Brain microvascular endothelial cell (primary cell): ENCODE measurements at places on chromosomes 5 and 9.
A peak's percentile ranks its signal among the peaks of the same experiment; 100 is the strongest.

- no peak for DNase-seq
Observed at GRCh38 chr5:25544652-25545249, 900.0 kb upstream of the CDH10 start.

GRCh38 chr5:52269401-52269800, 518.3 kb upstream of the ITGA1 start:
- no peak for DNase-seq

DNA sequence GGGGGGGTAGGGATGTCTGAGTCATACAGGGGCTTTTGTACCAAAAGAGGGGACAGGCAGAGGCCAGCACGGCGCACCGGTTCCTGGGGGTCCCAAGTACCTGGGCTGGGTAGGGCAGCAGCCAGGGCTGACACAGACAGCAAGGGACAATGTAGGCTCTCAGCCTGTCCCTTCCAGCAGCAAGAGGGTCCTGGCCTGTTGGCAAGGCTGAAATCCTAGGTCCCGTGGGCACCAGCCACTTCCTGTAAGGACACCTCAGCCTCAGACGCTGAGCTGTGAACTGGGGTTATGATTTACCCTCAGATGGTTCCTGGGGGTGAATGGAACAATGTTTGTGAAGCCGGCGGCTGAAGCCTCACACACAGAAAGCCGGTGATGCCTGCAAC, 41.3 kb downstream of the NACC2 start:
- DNase-seq = no peak

- no peak for DNase-seq
Observed at GRCh38 chr5:142059304-142059940, 46.6 kb upstream of the GNPDA1 start.

DNA sequence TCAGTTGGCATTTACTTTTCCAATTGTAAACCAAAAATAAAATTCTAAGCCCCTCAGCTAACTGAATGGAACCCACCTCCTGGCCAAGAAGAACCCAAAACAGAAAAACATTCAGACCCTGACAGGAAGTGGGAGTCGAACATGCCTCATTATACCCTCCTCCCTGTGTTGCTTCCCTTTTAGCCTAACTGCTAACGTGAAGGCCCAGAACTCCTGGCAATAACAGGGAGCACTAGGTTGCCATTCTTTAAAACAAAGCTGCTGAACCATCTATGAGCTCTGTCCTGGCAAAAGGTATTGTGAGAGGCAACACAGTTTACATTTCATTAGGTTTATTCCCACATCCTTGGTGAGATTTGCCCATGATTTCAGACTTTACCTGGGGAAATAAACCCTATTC, 481.4 kb downstream of the CHSY3 start:
- no peak for DNase-seq

DNA sequence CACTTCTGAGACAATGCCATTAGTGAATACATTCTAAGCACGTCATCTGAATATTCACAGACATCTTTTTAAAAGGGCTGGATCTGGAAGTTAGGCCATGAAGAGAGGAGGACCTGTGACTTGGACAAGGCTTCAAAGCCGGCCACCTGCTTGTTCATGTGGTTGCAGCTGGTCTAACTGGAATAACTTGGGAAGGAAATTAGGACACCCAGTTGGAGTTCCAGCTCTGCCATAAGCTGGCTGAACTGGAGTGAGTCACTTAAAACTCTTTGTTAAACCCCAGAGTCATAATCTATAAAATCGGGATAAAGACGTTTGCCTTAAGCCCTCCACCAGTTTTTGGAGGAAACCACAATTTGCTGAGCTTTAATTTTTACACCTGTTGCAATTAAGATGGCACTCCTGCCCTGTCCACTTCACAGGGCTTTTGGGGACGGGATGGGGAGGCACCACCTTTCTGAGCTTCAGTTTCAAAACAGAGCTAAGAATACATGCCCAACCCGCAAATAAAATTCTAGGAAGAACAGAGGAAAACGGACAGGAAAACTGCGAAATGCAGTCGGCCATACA, 536 bp upstream of the STX17 start:
- DNase-seq = no peak

DNA sequence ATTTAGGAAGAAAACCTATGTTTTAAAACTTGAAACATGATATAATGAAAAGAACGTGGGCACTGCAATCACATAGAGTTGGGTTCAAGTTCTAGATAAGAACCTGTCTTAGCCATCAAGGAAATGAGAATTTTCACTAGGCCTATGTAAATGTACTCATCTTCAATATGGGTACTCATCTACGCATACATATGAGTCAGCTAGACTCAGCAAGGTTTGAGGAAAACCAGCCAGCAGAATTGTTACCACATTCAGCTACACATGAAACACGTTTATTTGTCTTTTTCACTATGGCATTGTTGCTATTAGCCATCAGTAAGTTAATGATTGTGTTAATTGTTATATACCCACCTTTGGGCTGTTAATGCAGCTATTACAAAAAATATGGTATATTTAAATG, 146.3 kb downstream of the CHSY3 start:
- no peak for DNase-seq

DNA sequence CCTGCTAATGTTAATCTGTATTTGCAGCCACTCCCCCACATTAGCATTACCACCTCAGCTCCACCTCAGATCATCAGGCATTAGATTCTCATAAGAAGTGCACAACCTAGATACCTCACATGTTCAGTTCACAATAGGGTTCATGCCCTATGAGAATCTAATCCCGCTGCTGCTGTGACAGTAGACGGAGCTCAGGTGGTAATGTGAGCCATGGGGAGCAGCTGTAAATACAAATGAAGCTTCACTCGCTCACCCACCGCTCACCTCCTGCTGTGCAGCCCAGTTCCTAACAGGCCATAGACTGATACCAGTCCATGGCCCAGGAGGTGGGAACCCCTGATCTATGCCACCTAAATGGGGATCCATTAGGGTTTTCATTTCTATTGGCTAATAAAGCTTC, 6.1 kb upstream of the HNRNPA0 start:
- no peak for DNase-seq

GRCh38 chr5:43437062-43437660, 25.0 kb upstream of the CCL28 start:
- no peak for DNase-seq

- no peak for DNase-seq
Observed at GRCh38 chr5:115522832-115523403, 21.7 kb downstream of the FEM1C start.

GRCh38 chr9:87898151-87898550, 15.5 kb downstream of the SPATA31E1 start:
- DNase-seq = no peak

GRCh38 chr9:15178631-15179030, 128.4 kb downstream of the TTC39B start:
- DNase-seq = no peak

DNA sequence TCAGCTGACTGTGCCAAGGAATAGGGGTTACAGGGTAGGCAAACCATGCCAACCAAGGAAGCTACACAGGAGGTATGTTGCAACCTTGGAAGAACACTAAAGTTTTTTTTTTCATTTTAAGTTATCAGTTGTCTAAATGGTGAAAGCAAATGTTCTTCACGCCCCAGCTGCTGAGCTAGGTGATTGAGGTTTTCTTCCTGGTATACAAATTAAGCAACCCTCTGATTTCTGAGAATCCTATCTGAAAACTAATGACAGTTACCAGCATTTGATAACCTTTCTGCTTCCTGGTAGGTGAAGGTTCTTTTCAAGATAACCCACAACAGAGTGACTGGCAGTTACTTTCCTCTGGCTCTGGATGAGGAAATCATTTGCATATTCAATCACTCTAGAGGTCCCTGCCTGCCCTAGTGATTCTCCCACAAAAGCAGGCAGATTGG, 194.9 kb downstream of the ATP10B start:
- DNase-seq = no peak

- no peak for DNase-seq
Observed at GRCh38 chr5:133957080-133957479, 11.3 kb downstream of the C5orf15 start.

GRCh38 chr5:179228341-179229121, 116.7 kb downstream of the ADAMTS2 start:
- no peak for DNase-seq

GRCh38 chr9:130333041-130333711, 67.6 kb downstream of the HMCN2 start:
- DNase-seq = no peak

DNA sequence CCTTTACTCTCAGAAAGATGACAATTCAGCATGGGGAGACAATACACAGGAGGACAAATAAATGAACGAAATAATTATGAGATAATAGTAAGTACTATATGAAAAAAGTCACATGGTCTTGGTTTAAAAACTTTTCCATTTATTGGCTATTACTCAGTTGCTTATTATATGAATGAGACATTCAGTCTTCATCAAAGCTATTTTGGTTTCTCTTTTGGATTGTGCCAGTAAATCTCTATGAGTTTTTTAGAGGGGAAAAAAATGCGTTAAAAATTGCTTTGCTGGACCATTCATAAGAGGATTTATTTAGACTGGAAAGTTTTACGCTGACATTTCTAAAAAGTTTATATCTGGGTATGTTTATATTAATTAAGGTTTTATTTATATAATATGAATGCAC, 137.7 kb downstream of the AOPEP start:
- DNase-seq = no peak

- DNase-seq = no peak
Observed at GRCh38 chr5:103408408-103408807, 149.8 kb downstream of the MACIR start.

- DNase-seq = peak; percentile 62
Observed at GRCh38 chr9:71806901-71807307, 38.6 kb upstream of the CEMIP2 start.

DNA sequence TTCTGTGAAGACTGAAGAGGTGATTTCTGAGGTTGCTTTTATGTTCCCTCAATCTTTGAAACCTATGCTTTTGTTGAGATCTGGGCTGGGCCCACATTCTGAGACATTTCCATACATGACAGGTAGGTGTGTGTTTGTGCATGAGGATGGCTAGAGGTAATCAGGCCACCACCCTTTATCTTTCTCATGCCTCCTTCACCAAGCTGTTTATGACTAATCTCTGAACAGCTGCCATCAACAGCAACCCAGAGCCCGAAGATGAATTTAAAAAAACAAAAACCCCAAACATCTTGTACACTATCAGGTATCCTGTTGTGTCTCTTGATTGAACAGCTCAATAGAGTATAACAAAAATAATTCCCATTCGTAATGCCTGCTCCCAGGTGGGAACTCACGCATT, 12.6 kb upstream of the C5orf46 start:
- no peak for DNase-seq

DNA sequence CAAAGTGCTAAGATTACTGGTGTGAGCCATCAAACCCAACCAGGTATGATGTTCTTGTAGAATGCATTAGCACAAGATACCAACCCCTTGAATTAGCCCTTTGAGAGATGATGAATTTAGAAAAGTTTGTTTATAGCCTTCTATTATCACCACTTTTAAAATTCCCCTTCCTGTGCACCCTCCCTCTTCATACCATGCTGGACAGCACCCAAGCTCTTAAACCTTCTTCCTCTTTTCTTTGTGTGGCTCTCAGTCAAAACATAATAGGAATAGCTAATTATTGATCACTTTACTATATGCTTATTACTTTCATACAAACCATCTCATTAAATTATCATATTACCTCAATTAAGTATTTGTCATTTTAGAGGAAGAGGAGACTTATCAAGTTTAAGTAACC, 87.6 kb upstream of the TMED7 start:
- DNase-seq = no peak

GRCh38 chr5:80229902-80230255, 26.0 kb downstream of the SERINC5 start:
- no peak for DNase-seq

- DNase-seq = peak; percentile 60
Observed at GRCh38 chr5:75611311-75612225, at the start of gene ANKDD1B. ANKDD1B (plus strand) TSS chr5:75611453; CDS start chr5:75611635, 182 bp downstream.

DNA sequence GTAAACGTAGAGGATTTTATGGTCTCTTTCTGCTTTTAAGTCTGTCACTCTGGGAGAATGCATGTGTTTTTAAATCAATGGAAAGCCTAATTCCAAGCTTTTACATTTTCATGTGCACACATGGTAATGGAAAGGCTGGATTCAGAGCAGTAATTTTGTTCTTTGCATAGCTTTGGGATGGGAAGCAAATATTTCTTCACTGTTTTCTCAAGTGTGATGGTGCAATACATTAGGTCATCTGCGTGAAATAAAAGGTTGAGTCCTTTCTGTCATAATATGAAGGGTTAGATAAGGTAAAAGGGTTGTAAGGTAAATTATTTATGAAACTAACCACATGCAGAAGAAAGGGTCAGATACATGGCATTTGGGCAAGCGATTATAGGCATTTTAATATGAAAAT, 88.2 kb upstream of the NR3C1 start:
- DNase-seq = no peak

DNA sequence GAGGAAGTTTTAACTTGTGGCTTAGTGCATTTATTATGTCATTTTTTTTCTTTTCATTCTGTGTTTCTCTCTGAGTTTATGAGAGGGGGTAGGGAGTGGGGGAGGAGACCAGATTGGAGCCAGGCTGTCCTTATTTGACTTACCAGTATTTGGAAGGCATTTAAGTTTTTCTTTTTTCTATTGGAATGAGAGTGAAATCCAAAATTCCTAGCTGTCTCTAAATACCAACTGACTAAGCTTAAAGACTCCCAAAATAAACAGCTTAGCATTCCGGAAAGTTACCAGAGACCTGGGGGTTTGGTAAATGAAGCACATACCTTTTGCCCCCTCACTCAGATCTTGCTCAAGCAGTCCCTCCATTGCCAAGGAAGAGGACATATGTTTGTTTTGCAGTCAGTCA, 581.9 kb upstream of the BRINP1 start:
- no peak for DNase-seq

- no peak for DNase-seq
Observed at GRCh38 chr5:78509884-78510769, 138.4 kb downstream of the LHFPL2 start.

DNA sequence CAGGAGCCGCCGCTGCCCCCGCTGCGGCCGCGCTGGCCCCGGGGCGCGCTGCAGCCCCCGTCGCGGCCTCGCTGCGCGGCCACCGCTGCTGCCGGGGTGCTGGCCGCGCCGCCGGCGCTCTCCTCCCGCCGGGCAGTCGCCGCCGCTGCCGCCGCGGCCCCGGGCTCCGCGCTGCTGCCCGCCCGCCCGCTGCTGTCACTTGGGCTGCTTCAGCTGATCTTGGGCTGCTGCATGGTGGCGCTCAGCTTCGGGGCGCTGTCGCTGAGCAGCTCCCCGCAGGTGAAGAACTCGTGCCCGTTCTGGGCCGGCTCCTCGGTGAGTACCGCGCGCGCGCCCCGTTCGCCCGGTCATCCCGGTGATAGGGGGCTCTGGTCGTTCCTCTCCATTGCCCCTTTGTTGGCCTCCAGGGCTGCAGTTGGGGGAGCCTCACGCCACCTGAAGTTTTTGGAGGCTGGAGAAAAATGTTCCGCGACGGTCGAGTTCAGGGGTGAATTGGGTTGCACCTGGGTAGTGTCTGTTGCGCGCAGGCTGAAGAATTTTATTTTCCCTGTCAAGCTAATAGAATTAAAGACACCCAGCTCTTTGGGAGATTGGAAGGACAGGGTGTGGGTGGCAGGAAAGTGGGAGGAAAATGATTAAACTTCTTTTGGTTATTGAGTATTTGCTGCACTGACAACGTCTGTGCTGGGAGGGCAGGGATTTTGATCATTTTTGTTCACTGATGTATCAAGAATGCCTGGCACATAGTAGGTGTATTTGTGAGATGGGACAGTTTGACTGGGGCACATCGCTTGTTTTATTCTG, 596 bp downstream of the ENTREP1 start:
- no peak for DNase-seq
